ELR (cell line): ENCODE measurements at places on chromosomes 7 and 10.
A peak's percentile ranks its signal among the peaks of the same experiment; 100 is the strongest.

DNA sequence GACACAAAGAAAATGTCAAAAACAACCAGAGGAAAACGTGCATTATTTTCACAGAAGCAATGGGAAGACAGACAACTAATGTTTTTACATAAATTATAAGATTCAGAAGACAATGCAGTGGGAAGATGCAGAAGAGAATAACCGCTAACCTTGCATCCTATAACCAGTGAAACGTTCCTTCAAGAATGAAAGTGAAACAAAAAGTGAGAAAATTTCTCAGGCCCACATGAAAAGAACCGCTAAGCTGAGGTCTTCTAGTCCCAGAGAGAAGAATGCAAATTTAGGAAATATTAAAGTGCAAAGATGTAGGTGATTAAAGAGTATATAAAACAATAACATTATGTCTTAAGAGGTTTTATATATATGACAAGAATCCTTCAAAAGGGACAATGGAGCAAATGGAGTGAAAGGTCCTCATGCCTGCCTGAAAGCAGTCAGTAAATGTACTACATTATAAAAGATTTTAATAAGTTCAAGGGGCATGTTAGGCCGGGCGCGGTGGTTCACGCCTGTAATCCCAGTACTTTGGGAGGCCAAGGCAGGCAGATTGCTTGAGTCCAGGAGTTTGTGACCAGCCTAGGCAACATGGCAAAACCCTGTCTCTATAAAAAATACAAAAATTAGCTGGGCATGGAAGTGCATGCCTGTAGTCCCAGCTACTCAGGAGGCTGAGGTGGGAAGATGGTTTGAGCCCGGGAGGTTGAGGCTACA, 43.1 kb upstream of the DDC start:
- no peak for DNase-seq

GRCh38 chr7:63012633-63013183, 985.9 kb upstream of the ZNF722 start:
- no peak for DNase-seq

DNA sequence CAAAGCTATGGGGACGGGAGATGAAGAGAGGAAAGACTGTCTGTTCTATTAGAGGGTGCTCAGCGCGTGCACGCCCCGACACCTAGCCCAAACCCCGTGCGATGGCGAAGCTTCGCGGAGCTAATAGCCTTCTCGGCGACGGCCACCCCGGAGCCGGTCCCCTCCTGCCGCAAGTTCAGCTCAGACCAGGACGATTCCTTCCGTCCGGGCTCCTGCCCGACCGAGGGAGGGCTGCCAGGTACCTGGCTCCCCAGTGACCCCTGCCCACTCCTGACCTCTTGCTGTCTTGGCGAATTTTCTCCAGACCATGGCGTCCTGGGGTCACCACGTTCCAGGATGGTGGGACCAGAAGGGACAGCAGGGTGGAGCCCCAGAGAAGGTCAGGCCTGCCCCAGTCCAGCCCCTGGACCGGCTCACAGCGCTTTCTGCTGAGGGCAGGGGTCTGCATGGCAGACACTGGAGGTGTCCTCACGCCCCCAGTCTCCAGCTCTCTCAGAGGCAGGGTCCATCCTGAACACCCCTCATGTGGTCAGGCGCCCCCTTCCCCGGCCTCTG, 36.7 kb downstream of the UNCX start:
- DNase-seq, result no peak

GRCh38 chr10:125868372-125868975, 12.6 kb downstream of the DHX32 start:
- DNase-seq, result peak; percentile 70

DNA sequence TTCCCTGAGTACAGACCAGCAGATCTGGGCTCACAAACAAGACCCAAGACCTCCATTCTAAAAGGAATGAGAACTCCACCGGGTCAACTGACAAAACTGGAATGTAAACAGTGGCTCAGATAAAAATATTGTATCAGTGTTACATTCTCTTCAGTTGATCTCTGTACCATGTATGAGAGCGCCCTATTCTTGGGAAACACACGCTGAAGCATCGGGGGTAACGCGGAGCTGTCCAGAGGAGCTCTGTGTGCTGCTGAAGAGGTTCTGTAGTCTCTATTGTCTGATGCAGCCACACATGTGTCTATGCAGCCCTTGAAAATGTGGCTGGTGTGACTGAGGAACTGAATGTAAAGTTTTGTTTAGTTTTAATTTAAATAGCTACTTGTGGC, 39.7 kb downstream of the HIPK2 start:
- peak; percentile 26 for DNase-seq

DNA sequence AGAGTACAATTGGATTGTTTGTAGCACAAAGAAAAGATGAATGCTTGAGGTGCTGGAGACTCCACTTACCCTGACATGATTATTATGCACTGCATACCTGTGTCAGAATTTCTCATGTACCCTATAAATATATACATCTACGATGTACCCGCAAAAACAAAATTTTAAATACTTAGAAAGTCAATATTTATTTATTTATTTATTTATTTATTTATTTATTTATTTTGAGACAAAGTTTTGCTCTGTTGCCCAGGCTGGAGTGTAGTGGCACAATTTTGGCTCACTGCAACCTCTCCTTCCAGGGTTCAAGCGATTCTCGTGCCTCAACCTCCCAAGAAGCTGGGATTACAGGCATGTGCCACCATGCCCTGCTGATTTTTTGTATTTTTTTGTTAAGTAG, 35.1 kb upstream of the EBF3 start:
- DNase-seq, result no peak

DNA sequence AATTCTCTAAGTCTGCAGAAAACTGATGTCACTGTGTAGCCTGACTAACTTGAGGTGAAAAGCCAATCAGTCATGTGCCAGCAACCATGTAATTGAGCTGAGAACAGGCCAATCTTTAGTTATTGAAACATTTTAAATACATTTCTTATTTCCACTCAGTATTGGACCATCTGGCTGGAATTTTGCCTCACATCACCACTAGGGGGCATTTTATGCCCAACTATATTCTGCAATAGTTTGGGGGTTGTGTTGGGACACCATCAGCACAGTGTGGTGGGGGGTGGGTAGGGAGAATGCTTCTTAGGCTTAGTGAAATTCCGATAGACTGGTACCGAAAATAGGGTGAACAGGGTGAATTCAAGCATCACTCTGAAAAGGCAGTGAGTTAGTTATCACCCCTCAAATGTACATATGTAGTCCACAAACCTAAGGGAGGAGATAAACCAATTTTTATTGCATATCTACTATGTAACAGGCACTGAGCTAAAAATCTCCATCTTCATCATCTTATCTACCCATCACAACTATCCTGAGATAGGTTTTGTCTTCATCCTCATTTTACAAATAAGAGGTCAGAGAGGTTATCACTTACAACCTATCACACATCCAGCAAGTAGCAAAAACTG, 17.8 kb downstream of the NPSR1 start:
- peak; percentile 42 for DNase-seq

DNA sequence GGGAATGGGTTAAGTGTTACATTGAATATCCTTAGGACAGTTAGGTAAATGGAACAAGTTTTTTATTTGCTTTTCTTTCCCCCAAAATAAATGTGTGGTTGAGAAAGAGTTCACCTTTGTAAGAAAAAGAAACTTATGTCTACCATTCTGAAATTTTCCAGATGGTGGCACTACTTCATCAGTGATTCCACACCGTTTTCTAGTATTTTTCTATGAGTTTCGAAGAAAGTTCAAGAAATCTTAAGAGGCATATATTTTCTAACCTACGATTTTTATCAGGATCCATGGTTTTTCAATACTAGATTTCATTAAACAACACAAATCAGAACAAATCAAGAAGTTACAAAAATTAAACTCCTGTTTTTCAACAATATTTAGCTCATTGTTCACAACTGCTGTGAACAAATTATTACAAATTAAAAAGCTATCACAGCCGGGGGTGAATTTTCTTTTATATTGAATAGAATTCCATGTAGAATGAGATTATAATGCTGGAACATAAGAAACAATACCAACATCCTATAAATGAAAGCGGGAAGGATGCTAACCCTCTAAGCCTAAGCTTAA, 163.1 kb upstream of the NPVF start:
- DNase-seq, result peak; percentile 10
